Germinal center (tissue), 1 donor: ENCODE measurements at places on chromosomes 5 and 9.

DNA sequence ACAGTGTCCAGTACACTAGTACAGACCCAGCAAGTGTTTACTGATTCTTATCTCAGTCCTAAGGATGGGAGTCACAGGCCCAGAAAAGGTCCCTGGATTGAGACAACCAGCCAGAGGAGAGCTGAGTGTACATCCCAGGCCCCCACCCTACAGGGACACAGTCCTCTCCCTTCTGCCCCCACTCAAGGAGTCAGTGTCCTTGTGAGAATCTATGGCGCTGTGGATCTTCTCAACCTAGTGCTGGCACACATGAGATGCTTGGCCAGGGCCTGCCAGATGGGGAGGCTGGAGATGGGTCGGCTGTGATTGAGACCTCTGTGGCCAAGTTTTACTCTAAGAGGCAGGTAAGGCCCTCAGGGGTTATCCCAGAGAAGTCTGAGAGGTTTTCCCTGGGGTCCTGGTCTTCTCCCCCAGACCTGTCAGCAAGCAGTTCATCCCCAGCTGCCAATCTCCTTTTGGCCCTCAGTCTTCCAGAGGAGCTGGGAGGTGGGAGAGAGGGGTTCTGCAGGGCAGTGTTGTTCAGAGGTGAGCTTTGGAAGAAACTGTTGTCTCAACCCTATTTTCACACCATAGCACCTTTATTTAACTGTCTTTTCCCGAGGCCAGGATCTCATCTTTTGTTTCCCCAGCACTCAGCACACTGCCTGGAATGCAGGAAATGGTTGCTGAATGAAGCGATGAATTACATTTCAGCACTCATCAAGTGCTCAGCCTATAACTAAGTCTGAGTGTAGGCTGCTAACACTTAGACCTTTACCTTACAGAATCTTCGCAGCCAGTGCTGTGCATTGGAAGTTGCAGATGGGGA, 3.2 kb upstream of the NSD1 start:
- no peak for DNase-seq

DNA sequence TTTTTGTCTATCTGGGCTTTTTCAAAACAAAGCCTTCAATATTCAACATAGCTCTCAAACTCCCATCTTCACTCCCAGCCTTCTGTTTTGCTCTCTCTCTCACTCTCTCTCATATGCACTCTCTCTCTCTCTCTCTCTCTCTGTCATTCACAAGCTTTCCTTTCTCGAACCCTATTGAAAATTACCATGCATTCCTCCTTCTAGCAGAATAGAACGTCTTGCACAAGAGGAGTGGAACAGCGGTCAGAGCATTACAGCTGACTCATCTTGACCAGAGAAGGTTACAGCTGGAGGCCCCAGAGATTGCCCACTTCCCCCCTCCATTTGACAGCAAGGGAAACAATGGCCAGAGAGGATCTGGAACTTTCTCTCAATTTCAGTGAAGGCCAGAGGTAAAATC, 51.0 kb upstream of the LIFR start:
- DNase-seq, result no peak

- no peak for DNase-seq
Measured at GRCh38 chr9:128108269-128109049, 19.1 kb downstream of the PTGES2 start.

DNA sequence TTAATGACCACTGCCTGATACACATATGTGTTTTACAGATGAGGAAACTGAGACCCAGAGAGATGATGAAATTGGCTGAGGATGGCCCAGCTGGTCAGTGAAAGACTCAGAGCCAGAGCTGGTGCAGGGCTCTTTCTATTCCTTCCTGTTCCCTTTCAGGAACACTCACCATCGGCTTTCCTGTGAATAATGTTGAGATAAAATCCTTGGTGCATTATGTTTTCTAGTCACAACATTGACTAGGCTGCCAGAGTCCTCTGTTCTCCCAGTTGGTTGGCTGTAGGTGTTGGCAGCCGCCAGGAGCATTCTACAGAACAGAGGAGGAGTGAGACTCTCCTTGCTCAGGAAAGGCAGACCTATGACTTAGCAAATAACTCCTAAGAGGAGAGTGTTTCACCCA, 14.8 kb downstream of the TGFBI start:
- no peak for DNase-seq

- no peak for DNase-seq
Measured at GRCh38 chr5:34604119-34604675, 51.9 kb upstream of the RAI14 start.

- no peak for DNase-seq
Measured at GRCh38 chr9:98870782-98871557, 63.5 kb downstream of the GALNT12 start.
